ENCODE measurements at places on chromosomes 4 and X.

DNA sequence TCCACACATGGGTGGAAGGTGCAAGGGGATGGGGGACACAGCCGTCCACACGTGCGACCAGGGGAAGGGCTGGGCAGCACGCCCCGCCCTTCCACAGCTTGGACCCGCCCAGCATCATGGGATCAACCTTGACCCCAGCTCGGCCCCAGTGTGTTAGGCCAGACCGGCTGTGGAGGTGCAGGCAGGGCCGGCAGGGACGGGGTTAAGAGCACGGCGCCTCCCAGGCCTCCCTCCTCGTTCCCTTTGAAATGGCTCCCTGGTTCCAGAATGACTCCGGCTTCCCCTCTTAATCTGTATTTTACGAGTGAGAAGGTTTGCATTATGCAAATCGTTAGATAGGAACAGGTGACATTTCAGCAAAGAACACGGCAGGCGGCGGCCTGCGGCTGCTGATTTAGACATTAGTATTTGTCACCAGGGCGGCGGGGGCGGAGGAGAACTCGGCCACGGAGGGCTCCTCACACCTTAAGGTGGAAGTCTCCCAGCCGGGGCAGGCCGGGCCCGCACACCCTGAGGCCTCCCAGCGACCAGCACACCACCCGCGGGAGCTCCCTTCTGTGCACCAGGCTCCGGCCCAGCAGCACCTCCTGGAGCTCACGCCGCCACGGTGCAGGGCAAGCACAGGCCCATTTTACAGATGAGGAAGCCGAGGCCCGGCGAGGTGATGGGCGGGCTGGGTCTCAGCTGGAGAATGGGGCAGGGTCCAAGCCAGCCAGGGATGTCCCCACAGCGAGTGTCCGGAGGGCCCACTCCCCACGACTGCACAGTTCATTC is 116.1 kb downstream of the FAM53A start:
- DNase-seq = no peak

DNA sequence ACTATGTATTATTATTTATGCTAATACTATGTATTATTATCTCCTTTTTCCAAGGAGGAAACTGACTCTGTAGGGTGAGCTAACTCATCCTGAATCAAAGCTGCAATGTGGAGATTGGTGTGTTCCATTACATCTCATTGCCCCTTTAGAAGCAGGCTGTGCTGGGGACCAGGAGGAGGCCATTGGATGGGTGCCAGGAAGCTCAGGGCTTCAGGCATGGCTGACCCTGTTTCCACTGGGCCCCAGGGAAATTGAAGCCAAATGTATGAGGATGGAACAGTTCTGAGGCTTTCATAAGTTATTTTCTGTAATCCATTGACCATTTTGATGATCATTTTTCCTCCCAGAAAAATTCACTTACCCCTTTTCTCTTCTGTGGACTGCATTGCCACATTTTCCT is 418.8 kb upstream of the ZFP42 start:
- no peak for DNase-seq

GRCh38 chrX:47879463-47879862 is 42.8 kb downstream of the ZNF81 start:
- no peak for DNase-seq

DNA sequence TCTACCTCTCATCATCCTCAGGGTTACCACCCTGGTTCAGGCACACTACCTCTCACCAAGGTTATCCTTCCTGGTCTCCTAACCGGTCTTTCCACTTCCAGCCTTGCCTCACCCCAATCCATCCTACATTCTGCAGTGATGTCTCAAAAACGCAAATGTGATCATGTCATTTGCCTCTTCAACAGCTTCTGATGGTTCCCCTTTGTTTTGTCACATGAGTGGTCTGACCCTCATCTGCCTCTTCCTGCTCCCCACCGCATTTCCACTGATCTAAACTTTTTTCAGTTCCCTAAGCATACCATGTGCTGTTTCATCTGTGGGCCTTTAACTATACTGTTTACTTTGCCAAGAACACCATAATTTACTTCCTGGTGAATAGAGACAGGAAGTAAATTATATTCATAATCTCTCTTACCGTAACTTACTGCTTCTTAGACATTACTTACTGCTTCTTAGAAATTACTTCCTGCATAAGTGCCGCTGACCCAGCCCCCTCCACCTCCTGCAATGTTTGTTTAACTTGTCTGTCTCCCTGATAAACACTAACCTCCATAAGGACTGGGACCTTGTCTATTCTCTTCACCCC is 27.1 kb upstream of the NSUN7 start:
- DNase-seq = no peak

All from stimulated activated CD8-positive, alpha-beta memory T cell treated with anti-CD3 and anti-CD28 coated beads, Interleukin-2, amount 100 ng/mL, for 1 hour (primary cell).